ENCODE measurements at places on chromosomes 11 and 22. TPM values are rescaled to one million over a fixed set of nuclear protein-coding genes. Genes with fewer than 3 reads are reported as not detected.

The GLYATL2 gene
- polyA plus RNA-seq = 0.37 TPM

The CRKL gene
- polyA plus RNA-seq = 19.9 TPM

The SLCO2B1 gene
- polyA plus RNA-seq = 14.5 TPM

- H3K36me3 ChIP-seq = no peaks in the 10 kb centered on the region
- H3K4me1 ChIP-seq = peaks cover 4% of the 10 kb centered on the region
- H3K4me3 ChIP-seq = no peak overlapping the region
- H3K27me3 ChIP-seq = peaks cover 57% of the 10 kb centered on the region
- H3K27ac ChIP-seq = no peak overlapping the region
Observed at GRCh38 chr11:20156876-20157613, 3.2 kb downstream of the DBX1 start.

GRCh38 chr11:47714554-47715081, 551 bp downstream of the AGBL2 start:
- H3K36me3 ChIP-seq = peaks cover 18% of the 10 kb centered on the region
- H3K4me3 ChIP-seq = peak overlapping the region; percentile 70
- DNase-seq = no peak
- peaks cover 4% of the 10 kb centered on the region for H3K4me1 ChIP-seq
- no peaks in the 10 kb centered on the region for H3K27me3 ChIP-seq
- H3K27ac ChIP-seq = peak overlapping the region; percentile 45

GRCh38 chr11:107496011-107496410, 38.4 kb upstream of the CWF19L2 start:
- no peaks in the 10 kb centered on the region for H3K36me3 ChIP-seq
- no peak overlapping the region for H3K4me3 ChIP-seq
- H3K27me3 ChIP-seq = no peaks in the 10 kb centered on the region
- no peaks in the 10 kb centered on the region for H3K4me1 ChIP-seq
- DNase-seq = no peak
